ENCODE measurements at places on chromosomes 5 and 9.

DNA sequence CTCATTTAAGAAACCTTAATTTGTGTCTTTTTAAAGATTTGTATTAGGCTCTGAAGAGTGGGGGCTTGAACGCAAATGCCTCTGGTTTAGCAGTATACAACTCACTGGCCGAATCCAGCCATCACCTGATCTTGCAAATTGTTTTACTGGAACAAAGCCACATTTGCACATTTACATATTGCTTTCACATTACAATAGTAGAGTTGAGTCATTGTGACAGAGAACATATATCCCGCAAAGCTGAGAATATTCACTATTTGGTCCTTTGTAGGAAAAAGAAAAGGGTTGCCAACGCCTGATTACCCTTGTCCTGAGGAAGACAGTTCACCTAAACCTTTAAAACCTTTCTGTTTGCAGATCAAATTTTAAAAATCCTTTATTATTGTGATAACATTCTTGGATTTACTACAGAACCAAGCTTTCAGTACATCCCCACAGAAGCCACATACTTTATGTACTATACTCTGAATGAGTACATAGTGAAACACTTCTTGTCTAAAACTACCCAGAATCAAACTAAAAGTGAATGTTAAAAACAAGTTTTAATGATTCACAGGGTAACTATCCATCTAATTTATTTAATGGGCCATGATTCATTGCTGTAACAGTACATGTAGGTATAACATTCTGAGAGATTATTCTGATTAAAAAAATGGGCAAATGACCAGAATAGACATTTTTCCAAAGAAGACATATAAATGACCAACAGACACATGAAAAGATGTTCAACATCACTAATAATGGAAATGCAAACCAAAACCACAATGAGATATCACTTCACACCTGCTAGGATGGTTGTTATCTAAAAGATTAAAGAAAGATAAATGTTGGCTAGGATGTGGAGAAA, 161.0 kb downstream of the SLC25A46 start:
- DNase-seq: no peak

- no peak for DNase-seq
Measured at GRCh38 chr5:122915717-122916461, 70.5 kb downstream of the SNX24 start.

DNA sequence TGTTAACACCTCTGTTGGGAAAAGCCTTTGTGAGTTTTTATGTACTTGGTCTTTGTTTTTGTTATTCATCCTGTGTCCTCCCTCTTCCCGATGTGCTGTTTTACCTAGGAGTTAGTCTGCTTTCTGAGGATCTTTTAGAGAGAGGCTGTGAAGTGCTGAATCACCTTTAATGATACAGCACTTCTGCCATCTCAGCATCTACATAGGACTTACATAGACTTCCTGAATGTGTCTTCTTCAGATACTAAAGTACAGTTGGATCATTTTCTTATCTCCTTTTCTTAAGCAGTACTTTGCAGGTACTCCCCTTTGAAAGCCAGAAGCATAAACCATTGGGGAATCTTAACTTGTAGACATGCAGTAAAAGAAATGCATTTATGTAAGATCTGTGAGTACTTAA, 31.5 kb downstream of the OTULIN start:
- no peak for DNase-seq

- DNase-seq: no peak
Measured at GRCh38 chr5:31551878-31552277, 19.8 kb downstream of the C5orf22 start.

DNA sequence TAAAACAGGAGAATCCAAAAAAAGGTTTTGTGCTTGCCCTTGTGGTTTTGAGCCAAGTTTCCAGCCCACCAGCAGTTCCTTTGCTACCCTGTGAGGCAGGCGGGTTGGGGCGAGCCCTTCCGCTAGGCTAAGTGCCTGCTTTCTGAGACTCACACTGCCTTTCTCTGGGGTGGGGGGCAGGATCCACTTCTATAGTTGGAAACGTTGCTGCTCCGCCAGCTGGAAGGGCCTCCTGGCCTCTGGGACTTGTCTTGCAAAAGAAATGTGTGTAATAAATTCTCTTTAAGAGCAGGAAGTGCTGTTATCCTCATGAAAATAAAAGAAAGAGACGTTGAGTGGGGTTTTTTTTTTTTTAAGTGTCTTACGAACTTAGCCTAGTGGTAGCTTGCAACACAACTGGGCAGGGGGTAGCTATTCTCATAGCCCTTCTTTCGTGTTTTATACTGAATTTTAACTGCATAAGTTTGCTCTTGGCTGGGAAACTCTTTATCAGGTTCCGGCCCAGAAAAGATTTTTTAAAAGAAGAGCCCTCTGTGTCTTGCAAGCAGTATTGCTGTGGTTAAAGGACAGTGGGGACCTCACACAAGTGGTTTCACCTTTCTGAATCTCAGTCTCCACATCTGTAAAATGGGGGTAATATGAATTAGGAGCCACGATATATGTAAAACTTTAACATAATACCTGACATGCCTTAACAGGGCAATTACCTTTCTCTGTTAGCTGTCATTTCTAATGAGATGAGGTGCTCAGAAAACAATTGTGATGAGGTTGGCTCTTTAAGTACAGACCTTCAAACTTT, 19.8 kb downstream of the JADE2 start:
- DNase-seq: no peak

- DNase-seq: no peak
Measured at GRCh38 chr5:91443761-91444467, 60.8 kb upstream of the ARRDC3 start.
